ENCODE measurements at places on chromosomes 1 and 21.

- DNase-seq = no peak
Observed at GRCh38 chr1:236774926-236775325, 20.2 kb upstream of the MTR start.

DNA sequence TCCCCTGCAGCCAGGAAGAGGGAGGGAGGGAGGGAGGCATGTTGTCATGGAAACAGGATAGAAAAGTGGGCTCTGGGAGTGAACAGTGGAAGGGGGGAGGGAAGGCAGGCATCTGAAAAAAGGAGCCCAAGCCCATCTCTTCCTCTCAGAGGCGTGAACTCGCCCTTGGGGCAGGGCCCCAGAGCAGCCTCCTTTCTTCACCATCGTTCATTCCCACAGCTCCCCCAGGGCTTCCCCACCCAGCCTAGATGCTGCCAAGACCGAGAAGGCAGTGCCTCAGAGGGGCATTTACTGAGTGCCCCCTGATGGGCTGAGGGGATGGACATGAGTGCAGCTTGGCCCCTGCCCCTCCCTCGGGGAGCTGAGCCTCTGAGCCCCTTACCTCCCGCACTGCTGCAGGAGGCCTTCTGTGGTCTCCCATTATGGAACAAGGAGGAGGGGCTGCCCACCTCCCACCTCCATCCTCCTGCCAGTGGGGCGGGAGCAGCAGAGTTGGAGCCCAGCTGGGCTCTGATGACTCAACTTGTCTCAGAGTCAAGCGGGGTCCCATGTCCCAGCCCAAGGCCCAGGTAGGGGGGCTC is 39.1 kb upstream of the KIF21B start:
- DNase-seq = no peak

- no peak for DNase-seq
Observed at GRCh38 chr1:156490401-156491032, 10.1 kb downstream of the MEF2D start.

DNA sequence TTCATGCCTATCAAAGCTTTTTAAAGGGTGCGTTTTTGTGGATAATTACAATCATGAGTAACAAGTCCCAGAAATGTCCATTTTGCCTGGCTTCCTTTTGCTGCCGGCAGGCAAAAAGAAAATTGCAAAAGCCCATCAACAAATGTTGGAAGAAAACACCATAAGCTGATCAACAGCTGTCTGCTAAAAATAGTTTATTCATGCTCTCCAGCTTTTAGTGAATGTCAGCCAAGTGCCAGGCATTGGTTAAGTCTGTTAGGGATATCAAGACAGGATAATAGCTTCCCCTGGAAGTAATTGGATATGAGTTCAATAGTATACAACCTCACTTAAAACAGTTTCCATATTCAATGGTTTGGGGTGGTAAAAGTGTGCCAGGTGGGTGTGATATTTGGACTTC is 13.6 kb upstream of the AGMAT start:
- no peak for DNase-seq

GRCh38 chr1:109764561-109765482 is 1.1 kb upstream of the EPS8L3 start:
- no peak for DNase-seq

- DNase-seq = no peak
Observed at GRCh38 chr1:214777364-214777763, 174.4 kb downstream of the CENPF start.

DNA sequence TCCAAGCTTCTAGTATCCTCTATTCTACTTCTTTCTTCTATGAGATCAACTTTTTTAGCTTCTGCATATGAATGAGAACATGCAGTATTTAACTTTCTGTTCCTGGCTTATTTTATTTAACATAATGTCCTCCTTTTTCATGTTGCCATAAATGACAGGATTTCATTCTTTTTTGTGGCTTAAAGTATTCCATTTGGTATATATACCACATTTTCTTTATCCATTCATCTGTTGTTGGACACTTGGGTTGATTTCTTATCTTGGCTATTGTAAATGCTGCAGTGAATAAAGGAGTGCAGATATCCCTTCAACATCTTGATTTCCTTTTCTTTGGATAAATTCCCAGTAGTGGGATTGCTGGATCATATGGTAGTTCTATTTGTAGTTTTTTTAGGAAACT is 209.6 kb downstream of the GPR52 start:
- DNase-seq = no peak

GRCh38 chr1:215793180-215793579 is 226.1 kb downstream of the KCTD3 start:
- DNase-seq = no peak

DNA sequence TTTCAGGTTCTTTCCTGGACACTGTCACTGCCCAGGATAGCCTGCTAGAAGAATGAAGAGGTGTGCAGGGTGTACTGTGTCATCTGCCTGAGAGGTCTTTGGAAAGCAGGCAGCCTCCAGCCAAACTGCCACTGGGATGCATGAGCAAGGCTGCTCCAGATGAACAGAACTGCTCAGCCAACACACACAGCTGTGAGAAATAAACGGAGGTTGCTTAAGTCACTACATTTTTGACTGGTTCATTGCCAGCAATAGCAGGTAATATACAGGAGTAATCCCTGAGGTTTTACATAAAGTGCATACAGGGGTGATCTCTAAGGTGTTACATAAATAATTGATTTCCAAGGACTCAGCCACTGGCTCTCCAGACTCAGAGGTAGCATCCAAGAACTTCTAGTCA is 516.9 kb downstream of the BRINP3 start:
- no peak for DNase-seq

GRCh38 chr1:1972976-1973715 is 30.4 kb downstream of the CFAP74 start:
- no peak for DNase-seq

GRCh38 chr1:172656576-172656975 is 2.3 kb upstream of the FASLG start:
- no peak for DNase-seq

DNA sequence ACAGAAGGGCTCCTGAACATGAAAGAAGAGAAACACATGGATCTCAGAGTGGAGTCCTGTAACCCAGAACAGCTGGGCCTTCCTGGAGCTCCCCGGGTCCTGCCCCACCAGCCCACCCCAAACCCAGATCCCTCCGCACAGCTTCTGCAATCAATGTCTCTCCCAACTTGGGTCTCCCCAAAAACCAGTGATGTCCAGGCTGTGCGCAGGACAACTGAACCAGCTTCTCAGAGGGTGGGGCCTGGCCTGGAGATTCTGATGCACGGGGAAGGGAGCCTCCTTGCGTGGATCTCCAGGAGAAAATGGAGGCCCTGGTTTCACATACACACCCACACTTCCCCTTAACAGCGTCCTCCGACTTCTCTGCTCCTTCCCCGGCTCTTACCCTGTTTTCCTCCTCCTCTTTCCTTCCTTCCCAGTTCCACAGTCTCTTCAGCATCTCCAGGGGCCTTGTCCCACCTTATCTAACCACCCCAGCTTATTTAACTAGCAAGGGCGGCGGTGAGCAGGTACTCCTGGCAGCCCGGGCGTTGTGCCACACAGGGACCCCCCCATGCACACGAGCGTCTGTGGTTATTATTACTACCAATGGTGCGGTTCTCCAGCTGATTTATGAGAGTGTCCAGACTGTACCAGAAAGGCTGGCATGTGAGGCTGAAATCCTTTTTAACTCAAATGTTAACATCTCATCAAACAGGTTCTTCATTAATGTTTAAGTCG is 11.2 kb upstream of the MX2 start:
- no peak for DNase-seq

DNA sequence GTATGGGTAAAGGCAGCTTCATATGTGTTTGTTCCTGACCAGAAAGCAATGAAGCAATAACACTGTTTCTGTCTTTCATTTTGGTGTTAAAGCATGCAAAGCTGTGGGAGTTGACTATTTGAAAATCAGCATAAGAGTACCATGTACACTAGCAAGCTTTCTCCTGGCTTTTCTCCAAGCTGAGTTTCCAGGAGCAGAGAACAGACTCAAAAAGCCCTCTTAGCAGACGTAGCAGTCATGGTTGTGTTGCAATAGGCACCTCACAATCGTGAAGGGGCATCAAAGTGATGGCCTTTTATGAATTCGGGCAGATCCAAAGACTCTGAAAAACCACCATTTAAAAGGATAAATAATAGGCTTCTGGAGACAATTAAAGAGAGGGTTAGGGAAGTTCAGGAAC is 159.7 kb downstream of the PTGER3 start:
- DNase-seq = no peak

DNA sequence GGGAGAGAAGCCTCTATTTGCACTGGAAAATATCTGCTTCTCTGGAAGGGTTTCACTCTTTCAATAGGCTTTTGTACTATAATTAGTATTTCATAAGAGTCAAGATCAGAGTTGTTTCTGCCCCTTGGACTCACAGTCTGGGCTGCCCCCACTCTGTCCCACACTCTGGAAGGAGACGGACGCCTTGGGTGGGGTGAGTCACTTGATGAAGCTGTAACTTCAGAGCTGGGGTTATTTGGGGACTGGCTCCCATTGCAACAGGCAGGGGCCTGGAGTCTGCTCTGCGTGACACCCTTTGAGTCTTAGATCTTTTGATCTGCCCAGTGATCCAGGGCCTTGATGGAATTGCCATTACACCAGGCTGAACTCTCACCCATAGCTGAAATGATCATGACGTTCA is 4.0 kb upstream of the KCNA10 start:
- DNase-seq = no peak

- DNase-seq = no peak
Observed at GRCh38 chr1:96474985-96475743, 246.4 kb upstream of the PTBP2 start.

- DNase-seq = no peak
Observed at GRCh38 chr1:200130552-200130951, 103.0 kb downstream of the NR5A2 start.

GRCh38 chr1:1755852-1756251 is 22.4 kb downstream of the NADK start:
- DNase-seq = no peak

DNA sequence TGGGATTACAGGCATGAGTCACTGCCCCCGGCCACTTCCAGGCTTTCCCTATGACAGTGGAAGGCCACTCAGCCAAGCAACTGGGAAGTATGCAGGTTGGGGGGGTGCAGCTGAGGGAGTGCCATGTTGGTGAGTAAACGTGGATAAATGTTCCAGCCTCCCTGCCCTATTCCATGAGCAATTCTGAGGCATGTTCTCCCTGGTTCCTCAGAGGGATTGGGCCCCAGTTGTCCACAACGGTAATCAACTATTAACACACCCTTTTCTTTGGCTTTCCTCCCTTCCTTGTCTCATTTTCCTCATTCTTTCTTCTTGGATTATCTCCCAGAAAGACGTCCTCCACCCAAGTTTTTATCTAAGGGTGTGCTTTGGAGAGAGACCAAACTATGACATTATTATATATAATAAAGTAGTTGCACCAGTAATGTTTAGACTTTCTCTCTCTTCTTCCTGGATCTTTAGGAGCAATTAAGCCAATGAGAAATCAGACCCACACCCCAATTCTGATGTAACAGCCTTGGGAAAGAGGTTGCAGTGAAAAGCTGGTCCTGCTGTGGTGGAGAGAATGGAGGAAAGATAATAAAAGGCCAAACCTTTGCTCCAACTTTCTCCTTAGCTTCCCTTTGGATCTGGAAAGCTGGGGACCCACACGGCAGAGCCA is 6.8 kb upstream of the SLAMF9 start:
- no peak for DNase-seq

DNA sequence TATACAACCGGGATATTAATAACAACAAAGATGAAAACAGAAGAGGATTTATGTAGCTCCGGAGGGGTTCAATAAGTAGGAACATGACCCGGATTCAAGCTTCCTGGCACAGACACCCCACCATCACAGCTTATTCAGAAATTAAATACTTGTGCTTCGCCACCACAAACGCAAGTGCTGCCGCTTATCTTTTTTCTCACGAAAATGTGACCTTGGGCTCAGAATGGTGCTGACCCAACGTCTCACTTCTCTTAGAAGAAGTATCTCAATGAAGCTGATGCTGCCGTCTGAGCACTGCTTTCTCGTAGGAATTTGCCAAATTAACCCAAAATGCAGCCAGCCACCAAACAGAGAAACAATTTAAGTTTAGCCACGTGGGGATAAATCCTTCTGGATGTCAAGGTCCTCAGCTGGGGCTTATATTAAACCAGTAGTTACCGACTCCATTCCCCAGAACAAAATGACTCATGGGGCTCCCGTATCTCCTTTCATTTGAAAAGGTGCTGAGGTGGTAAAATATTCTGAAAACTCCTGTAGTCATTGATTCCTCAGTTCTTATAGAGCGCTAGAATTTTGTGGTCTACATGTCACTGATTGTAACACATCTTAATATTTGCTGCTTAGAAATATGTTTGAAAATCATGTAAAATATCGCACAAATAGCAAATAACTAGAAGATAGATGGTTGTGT is 466.7 kb downstream of the SMYD3 start:
- no peak for DNase-seq

GRCh38 chr1:78787544-78787943 is 137.9 kb downstream of the IFI44 start:
- no peak for DNase-seq

DNA sequence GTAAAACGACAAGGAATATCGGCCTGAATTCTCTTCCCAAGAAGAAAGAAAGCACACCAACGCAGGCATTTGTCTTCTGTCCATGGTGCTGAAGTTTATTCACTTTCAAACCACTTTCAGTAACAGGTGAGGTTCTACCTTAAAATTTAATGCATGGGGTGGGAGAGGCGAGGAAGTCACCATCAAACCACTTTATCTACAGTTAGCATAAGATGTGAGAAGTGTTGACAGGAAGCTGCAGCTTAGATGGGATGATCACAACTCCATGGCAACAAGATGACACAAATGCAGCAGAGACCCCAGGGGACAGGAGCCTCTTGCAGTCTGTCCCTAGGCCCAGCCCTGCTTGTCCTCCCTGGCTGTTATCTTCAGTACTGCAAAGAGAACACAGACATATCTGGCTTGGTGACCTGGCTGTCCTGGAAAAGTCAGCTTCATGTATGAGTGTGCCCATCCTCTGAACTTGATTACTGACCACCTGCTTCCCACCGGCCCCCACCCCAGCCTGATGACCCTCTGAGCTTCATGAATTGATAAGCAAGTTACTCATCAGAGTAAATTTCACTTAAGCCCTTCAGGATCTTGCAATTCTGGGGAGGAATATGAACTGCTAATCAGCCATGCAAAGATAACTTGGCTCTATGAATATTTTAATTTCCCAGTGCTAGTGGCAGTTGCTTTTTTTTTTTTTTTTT is 1.8 kb downstream of the NPPA start:
- DNase-seq = no peak

DNA sequence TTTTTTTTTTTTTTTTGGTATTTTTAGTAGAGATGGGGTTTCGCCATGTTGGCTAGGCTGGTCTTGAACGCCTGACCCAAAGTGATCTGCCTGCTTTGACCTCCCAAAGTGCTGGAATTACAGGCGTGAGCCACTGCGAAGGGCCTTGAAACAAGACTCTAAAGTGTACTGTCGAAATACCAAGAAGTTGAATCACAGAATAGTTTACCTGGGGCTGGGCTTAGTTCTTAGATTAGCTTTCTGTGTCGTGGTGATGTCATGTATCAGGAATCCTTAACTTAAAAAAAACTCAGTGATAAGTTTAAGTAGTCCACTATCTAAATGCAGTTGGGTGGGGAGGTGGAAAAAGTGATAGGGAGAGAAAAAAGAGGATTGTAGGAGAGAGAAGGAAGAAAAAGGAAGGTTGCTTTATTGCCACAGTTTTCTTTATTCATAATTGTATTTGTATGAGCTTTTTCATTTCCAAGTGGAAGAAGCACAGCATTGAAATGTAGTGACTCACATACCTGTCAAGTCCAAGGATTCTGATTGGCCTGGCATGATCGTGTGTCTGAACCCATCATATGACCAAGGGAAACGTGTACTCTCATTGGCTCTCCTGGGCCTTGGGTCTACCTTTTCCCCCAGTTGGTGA is 13.4 kb downstream of the ITSN1 start:
- no peak for DNase-seq

GRCh38 chr1:25140073-25140797 is 92.1 kb downstream of the SYF2 start:
- no peak for DNase-seq
